NCI-H2227 treated with DMSO at 0.1 percent for 48 hours (cell line): ENCODE measurements at places on chromosomes 7 and 10.

- no peak for DNase-seq
These were observed 3.0 kb downstream of the H2BK1 start for GRCh38 chr7:151207315-151207714.

DNA sequence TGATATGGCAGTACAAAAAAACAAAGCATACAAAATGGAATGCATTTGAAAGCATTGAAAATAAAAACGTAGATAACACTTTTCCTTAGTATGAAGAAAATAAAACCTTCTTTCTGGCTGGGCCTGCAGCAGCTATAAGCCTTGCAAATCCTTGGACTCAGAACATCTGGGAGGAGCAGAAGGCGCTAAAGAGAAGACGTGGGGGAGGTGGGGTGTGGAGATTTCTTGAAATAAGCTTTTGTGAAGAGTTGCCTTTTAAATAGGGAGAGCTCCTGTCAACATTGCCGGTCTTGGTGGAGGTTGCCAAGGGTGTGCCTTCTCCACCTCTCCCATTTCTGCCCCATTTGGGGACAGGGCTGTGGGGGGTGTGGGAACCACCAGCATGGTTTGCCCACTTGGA lies 128.7 kb downstream of the TMEM178B start:
- DNase-seq: no peak

DNA sequence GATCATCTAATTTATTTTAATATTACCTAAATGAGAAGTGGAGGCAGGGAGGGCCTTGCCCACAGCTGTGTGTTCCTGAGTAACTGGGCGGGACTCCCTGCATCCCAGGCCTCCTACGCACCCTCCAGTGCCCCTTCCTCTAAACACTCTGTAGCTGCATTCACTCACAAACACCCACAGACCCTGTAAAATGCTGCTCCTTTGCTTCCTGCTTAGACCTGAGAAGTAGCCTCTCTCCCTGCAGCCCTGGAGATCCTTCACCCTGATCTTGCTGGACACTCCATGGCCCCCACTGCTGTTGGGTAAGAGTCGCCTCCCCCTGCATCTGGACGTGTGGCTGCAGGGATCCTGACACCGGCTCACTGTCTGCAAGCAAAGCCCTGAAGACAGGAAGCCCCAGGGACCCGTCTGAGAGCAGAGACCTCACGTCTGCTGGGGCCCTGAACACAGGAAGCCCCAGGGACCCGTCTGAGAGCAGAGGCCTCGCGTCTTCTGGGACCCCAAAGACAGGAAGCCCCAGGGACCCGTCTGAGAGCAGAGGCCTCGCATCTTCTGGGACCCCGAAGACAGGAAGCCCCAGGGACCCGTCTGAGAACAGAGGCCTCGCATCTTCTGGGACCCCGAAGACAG lies 589.8 kb downstream of the DNAJB6 start:
- no peak for DNase-seq

DNA sequence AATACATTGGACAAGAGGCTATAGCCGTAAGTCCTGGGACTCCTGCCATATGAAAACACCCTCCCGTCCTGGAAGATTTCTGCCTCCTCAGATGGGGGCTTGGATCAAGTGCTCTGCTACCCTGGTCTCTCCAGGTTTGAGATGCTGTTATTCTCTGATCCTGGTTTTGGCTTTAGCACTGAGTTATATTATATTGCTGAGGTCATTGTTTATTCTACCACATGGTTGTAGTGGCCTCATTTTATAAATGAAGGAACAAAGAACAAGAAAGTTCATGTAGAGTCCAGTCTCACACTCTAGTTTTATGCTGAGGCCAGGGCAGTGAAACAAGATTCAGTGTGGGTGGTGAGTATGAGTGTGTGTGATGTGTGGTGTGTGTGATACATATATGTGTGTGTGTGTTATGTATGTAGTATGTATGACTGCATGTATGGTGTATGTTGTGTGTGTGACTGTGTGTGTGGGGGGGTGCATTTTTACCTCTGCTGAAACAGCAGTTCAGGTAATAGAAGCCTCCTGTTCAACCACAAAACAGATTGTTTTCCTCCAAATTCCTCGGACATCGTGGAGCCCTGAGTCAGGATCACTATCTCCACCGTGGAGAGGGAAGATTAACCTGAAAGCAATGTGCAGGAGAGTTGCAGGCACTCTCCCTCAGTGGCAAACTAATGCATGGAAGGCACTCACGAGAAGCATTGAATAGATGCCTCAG lies 80.7 kb downstream of the C7orf25 start:
- DNase-seq: no peak

- no peak for DNase-seq
These were observed 40.6 kb upstream of the CXCL12 start for GRCh38 chr10:44425466-44425865.

- no peak for DNase-seq
These were observed 256.2 kb upstream of the PITRM1 start for GRCh38 chr10:3428826-3429225.

DNA sequence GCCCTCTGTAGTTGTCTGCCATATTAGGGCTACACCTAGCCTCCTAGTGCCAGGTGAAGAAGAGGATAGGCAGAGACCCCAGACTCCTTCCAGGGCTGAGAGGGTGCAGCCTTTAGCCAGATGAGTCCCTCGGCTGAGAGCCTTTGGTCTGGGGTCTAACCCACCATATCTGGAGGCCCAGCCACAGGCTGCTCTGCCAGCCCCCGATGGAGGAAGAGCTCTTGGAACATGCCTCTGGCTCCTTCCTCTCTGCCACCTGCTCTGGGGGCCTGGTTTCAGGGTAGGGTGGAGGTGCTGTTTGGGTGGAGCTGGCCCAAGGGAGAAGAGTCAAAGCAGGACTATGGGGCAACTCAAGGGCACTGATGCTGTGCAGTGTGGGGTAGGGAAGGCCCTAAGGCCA lies 1.4 kb downstream of the LRRC18 start:
- no peak for DNase-seq

GRCh38 chr10:102131286-102132170 lies 1.3 kb upstream of the PPRC1 start:
- no peak for DNase-seq

GRCh38 chr7:17380736-17381662 lies 82.5 kb downstream of the AHR start:
- no peak for DNase-seq

GRCh38 chr10:110005719-110006118 lies 2.1 kb upstream of the ADD3 start:
- peak; percentile 25 for DNase-seq

DNA sequence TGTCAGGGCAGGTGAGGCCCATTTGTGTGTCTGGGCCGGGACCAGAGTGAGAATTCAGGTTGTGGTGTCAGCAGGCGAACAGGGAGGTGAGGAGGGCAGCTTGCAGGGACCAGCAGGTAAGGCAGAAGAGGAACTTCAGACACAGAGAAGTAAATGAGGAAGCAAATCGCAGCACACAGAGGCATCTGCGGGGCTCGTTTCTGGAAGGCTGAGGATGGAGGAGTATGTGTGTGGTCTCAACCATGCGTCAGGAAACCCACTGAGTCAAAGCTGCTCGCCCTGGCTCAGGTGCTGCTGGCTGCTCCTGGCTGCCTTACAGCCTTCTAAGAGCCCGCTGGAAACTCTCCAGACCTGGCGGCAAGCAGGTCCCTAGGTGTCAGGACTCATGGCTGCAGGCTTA lies 26.9 kb upstream of the PITRM1 start:
- no peak for DNase-seq

- no peak for DNase-seq
These were observed 22.6 kb upstream of the AKR1C3 start for GRCh38 chr10:5071411-5072198.

DNA sequence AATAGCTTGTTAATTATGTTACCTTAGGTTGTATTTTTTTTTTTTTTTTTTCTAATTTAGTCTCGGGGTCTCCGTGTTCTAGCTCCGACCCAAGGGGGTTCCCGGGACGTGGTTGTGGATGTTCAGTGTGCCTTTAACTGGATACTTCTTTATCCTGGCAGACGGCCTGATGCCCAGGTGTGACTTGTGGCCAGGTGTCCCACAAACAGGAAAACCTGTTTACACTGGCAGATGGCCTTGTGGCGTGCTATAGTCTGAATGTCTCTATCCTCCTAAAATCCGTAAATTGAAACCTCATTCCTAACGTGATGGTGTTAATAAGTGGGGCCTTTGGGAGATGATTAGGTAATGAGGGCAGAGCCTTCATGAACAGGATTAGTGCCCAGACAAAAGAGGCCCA lies 546.4 kb upstream of the C7orf33 start:
- DNase-seq: no peak

DNA sequence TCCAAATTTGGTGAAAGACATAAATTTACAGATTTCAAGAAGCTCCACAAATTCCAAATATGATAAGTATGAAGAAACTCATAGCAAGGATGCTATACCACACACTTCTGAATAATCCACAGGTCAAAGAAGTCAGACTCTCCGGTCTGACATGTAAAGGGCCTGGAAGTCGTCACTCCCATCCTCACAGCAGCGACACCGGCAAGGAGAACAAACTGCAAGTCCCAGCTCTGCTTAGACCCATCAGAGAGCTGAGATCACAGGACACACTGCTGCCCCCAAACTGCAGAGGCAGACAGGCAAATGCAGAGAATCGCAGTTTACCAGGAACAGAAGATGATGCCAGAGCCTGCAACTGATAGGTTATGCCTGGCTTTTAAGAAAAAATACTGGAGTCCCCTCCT lies 62.0 kb downstream of the AMZ1 start:
- no peak for DNase-seq

GRCh38 chr7:23018750-23019149 lies 4.8 kb upstream of the HYCC1 start:
- no peak for DNase-seq

DNA sequence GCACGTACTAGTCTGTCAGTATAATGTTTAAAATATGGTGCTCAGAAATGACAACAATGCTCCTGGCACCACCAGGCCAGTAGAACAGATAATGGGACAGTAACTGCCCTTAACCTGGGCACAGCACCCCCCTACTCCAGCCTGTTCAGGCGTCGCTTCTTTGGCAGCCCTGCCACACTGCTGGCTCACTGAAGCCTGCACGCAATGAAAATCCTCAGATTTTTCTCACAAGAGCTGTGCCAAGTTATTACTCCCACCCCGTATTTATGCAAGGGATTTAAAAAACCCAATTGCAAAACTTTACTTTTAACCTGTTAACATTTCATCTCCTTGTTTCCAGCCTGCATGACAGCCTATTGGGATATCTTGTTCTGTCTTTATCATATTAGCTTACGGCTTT lies 56.6 kb upstream of the LAMB1 start:
- DNase-seq: no peak

DNA sequence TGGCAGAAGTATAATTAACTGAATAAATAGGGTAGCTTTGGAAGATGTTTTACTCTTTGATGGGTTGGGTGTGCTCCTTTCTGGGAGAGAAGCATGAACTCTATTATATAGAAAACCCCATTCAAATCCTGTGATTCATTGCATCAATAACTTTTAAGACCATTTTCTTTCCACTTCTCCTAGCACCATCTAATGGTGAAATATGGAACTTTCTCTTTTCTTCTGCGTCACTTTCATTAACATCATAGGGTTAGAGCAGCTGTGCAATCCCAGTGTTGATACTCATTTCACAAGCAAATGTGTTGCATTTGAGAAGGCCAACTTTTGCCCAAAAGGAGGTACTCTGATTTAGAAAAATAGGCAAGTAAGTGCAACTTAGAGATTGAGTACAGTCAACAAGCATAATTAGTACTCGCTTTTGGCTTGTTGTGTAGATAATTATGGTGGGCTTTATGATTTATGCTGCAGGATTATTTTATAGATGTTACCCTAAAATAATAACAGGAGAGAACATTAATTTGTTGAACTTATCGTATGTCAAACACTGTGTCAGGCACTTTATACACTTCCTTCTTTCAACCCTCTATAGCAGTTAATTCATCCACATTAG lies 92.9 kb downstream of the CPED1 start:
- peak; percentile 64 for DNase-seq

- DNase-seq: no peak
These were observed 3.0 kb upstream of the WASL start for GRCh38 chr7:123751821-123752220.

- DNase-seq: no peak
These were observed 55.0 kb downstream of the PKD1L1 start for GRCh38 chr7:47893238-47893637.

GRCh38 chr10:58775960-58776567 lies 263.4 kb downstream of the BICC1 start:
- no peak for DNase-seq

GRCh38 chr10:130179640-130180039 lies 43.4 kb downstream of the GLRX3 start:
- DNase-seq: peak; percentile 13

DNA sequence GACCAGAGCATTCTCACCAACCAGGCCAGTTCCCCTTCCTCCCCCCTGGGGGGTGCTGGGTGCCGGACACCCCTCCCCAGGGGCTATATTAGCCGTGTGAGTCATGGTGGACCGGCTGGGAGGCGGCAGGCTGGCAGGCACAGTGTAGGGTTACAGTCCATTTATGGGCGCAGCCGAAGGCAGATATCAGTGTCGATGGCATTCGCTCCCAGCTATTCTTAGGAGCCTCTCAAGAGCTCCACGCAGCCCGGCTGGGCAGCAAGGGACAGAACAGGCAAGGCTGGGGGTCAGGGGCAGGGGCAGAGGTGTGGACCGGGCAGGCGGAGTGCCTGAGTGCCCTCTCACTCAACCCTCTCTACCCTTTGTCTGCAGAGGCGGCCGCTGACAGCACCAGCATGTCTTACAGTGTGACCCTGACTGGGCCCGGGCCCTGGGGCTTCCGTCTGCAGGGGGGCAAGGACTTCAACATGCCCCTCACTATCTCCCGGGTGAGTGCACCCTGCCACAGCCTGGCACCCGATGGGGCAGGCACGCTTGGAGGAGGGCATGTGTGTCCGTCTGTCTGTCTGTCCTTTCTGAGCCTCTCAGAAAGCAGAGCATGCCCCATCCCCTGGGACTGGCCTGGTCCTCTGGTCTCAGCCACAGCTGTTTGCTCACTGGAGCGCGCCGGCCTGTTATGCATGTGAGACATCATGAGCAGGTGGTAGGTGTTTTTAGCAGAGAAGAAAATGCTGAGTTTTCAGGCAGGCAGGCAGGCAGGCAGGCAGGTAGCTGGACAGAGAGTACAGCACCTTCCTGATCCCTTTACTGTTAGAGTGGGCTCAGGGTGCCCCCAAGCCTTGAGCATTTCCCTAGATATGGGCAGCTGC lies at the start of gene LDB3:
Gene LDB3, plus strand, starts transcription at position 215 of the 869 bp plus-strand sequence. Its CDS starts 181 bp downstream, at position 396.
- no peak for DNase-seq

DNA sequence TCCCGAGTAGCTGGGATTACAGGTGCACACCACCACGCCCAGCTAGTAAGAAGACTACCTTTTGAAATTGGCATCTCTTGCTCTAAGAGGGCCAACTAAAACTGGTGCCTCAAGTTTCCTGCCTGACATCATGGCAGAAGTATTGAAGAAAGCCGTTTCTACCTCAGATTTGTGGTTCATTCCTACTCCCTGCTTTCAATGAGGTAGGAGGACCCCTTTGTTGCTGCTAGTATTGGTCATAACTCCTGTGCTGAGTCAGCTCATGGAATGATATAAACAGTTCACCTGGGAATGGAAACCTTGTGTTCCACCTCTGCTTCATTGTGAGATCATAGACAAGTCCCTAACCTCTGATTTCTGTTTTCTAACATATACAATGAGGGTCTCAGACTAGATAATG lies 82.8 kb downstream of the CDK6 start:
- DNase-seq: no peak
